Left lobe of liver (tissue), 2 donors: ENCODE measurements at places on chromosomes 6 and 20. TPM values are rescaled to one million over a fixed set of nuclear protein-coding genes. Genes with fewer than 3 reads are reported as not detected.

DNA sequence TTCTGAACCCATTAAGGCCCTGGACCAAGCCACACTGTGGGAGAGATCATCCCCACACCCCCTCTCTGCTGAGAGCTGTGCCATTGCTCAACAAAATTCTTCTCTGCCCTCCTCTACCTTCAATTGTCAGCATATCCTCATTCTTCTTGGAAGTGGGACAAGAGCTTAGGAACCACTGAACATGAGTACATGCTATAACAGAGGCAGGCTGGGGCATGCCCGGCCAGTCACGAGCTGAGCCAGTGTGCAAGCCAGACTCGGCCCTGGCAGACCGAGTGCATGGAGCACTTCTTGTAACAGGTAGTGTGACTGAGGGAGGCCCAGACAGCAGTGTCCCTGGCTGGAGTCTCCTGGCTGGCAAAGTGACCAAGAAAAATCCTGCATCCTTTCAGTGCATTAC is 149.2 kb downstream of the MOXD1 start:
- no peak for DNase-seq

GRCh38 chr6:157898169-157898568 is 75.1 kb downstream of the SNX9 start:
- no peak for DNase-seq

DNA sequence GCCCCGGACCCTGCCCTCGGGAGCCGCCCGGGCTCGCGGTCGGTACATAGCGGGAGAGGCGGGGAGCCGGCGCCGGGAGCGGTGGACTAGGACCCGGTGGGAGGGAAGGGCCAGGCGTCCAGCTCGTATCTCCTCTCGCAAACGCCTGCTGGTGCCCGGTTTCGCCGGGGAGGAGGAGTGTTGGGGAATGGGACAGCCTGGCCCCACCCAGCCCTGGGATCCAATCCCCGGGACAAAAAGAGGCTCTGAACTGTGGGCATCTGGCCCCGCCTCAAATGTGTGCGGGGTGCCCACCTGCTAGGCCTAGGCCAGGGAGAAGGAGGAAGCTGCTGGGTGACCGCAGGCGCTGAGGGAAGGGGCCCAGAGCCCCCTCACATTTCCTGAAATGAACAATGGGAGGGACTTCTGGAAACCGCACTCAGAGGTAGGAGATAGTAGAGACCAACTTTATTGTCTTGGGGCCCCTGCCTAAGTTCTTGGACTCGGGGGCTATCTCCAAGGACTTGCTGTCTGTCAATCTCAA is at the start of gene KCNK17:
Gene KCNK17, minus strand, starts transcription at position 147 of the 523 bp plus-strand sequence. Its CDS starts 99 bp downstream, at position 48.
- no peak for DNase-seq

DNA sequence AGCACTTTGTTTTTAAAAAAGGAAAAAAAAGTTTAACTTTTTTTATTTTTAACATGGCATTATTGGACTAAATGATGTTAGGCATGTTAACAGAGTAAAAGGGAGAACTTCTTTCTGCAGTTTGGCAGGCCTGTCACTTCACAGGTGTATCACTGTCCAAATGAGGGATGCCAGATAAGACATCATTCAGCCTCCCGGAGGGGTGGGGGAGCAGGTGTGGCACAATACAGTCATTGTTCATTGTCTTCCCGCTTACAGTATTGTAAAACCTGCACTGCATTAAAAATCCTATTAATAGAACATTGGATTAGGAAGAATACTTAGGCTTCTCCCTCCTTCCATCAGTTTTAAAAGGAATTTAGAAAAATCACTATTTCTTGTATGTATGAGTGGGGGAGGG is 80.7 kb downstream of the CARMIL1 start:
- DNase-seq, result no peak

GRCh38 chr6:12024699-12025434 is 12.8 kb downstream of the HIVEP1 start:
- DNase-seq, result no peak

DNA sequence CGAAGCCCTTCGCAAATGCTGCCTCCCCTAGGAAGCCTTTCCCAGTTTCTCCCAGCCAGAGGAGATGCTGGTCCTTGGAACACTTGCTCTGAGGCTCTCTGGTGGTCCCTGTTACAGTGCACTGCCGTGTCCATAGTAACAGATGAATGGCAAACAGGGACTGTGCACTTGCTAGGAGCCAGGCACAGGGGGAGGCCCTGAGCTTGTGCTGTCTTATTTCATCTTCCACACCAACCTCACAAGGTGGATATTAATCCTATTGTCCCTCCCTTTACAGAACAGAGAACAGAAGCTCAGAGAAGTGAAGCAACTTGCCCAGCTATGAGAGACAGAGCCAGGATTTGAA is 19.0 kb downstream of the SRC start:
- no peak for DNase-seq

- no peak for DNase-seq
Observed at GRCh38 chr6:113591896-113592827, 265.0 kb upstream of the MARCKS start.

- DNase-seq, result no peak
Observed at GRCh38 chr6:76633259-76633658, 560.8 kb upstream of the IMPG1 start.

GRCh38 chr20:8291873-8292272 is 159.8 kb downstream of the PLCB1 start:
- DNase-seq, result no peak

- no peak for DNase-seq
Observed at GRCh38 chr6:92942549-92942948, 476.8 kb downstream of the EPHA7 start.

GRCh38 chr6:117956386-117956785 is 49.3 kb downstream of the SLC35F1 start:
- no peak for DNase-seq

DNA sequence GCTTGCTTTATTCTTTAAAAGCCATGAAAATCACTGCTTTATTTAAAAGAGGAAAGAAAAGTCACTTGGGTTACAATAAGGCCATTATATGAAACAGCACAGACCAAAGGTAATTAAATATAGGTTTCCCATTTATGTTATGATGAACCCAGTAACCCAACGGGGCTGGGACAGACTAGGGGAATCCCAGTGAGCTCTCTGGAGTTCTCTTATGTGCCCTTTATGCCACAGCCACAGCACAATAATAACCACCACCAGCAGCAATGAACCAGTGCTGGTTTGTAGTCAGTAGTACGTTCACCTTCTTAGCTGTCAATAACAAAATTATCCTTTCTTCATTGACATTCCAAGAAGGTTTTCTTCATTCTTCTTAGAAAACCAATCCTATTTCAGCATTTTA is 87.4 kb downstream of the KIF13A start:
- no peak for DNase-seq

DNA sequence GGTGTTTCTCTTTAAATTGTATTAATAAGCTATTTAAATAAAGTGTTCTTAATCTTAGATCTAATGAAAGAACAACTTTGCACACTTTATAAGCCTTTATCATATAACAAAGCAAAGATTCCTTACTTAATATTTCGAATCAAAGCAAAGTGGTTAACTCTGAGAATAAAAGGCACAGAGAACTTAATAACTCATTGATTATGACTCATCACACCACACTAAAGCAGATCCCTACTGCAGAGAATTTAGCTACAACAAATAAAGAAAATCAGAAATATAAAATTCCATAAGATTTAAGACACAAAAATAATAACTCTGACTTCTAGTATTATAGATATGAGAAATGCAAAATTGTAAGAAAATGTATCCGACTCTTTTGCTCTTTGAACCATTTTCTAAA is 135.6 kb upstream of the RUNX2 start:
- DNase-seq, result no peak

GRCh38 chr6:27865850-27866356 is 46.3 kb downstream of the OR2B2 start:
- no peak for DNase-seq

PGC gene
- total RNA-seq, result 0.63 TPM

TCP11 gene
- not detected for total RNA-seq

HLA-DRB1 gene
- total RNA-seq, result 15.3 TPM

SYNDIG1 gene
- not detected for total RNA-seq

TBX18 gene
- total RNA-seq, result 0.30 TPM

CD83 gene
- total RNA-seq, result 0.38 TPM

MRPL18 gene
- total RNA-seq, result 28.8 TPM

GRM1 gene
- not detected for total RNA-seq

COL21A1 gene
- 0.43 TPM for total RNA-seq

POU3F2 gene
- not detected for total RNA-seq
